Body of pancreas (tissue), 4 donors: ENCODE measurements at places on chromosomes 2 and 18. TPM values are rescaled to one million over a fixed set of nuclear protein-coding genes. Genes with fewer than 3 reads are reported as not detected.

Gene CD8B2
- total RNA-seq = not detected

Gene VSNL1
- 4.2 TPM for total RNA-seq

DNA sequence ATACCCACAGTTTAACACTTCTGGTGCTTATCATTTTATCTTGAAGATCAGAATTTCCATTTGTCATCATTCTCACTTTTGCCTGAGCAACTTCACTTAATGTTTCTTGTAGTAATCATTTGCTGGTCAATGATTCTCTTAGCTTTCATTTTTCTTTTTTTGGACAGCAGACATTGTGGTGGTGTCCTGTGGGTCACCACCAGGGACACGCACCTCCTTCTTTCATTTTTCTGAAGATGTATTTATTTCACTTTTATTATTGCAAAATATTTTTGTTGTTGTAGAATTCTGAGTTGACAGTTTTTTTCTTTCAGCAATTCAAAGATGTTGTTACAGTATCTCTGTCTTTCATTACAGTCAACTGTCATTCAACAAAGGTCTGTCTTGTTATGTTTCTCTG is 84.3 kb downstream of the FAM168B start:
- no peak overlapping the region for H3K27ac ChIP-seq
- H3K4me1 ChIP-seq = no peaks in the 10 kb centered on the region
- H3K27me3 ChIP-seq = no peaks in the 10 kb centered on the region
- H3K36me3 ChIP-seq = no peaks in the 10 kb centered on the region
- DNase-seq = no peak

- no peaks in the 10 kb centered on the region for H3K4me1 ChIP-seq
- H3K4me3 ChIP-seq = no peak overlapping the region
- peaks cover 3% of the 10 kb centered on the region for H3K36me3 ChIP-seq
- H3K27me3 ChIP-seq = no peaks in the 10 kb centered on the region
- H3K27ac ChIP-seq = no peak overlapping the region
- no peak for DNase-seq
These were observed 47.5 kb downstream of the THUMPD2 start for GRCh38 chr2:39731546-39731945.

DNA sequence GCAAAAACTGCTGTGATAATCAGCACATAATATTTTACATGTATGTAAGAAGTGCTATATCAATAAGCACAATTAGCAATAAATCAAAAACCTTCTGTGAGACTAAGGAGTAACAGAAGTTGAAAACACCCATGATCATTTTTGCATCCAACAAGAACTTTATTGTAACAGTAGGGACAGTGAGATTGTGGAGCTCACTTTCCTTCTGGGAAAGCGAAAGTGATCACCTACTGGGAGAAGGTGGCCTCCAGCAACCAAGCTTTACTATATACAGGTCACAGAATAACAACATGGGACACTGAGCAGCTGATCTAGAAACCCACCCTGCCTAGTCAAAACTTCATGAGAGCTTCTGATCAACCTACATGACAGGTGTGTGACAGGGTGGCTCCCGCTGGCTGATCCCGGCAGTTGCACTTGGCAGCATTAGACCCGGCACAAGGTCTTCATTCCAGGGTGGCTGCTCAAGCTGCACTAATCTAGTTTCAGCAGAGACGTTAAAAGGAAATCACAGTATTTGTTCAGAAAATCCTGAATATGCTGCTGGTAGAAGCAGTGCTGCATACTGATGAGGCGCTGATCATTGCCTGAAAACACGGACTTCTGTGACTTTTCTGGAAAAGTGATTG is 63.5 kb upstream of the ARL5A start:
- H3K27me3 ChIP-seq = no peaks in the 10 kb centered on the region
- H3K4me3 ChIP-seq = no peak overlapping the region
- H3K36me3 ChIP-seq = no peaks in the 10 kb centered on the region
- H3K4me1 ChIP-seq = no peaks in the 10 kb centered on the region

DNA sequence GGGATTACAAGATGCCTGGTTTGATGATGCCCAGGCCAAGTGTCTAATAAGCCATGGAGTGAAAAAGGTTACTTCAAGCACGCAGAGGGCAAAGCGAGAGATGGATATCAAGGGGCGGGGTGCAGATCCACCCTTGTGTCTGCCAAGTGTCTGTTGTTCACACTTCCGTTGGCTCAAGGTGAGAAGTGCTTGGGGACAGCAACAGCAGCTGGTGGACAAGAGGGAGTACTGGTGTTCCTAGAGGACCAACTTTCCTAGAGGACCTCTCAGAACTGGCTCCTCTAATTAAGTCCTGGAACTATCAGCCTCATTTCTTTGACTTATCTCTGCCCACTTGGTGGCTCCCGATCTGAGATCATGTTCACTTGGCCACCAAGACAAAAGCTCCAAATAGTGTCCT is 299.1 kb downstream of the PRKCE start:
- no peaks in the 10 kb centered on the region for H3K4me1 ChIP-seq
- DNase-seq = no peak
- no peak overlapping the region for H3K4me3 ChIP-seq
- H3K27me3 ChIP-seq = no peaks in the 10 kb centered on the region
- H3K36me3 ChIP-seq = no peaks in the 10 kb centered on the region
- no peak overlapping the region for H3K27ac ChIP-seq

Gene C2orf81
- total RNA-seq = 0.33 TPM
